ELR (cell line): ENCODE measurements at places on chromosomes 11 and 22.

- no peak for DNase-seq
Observed at GRCh38 chr11:93166862-93167261, 30.9 kb downstream of the SLC36A4 start.

DNA sequence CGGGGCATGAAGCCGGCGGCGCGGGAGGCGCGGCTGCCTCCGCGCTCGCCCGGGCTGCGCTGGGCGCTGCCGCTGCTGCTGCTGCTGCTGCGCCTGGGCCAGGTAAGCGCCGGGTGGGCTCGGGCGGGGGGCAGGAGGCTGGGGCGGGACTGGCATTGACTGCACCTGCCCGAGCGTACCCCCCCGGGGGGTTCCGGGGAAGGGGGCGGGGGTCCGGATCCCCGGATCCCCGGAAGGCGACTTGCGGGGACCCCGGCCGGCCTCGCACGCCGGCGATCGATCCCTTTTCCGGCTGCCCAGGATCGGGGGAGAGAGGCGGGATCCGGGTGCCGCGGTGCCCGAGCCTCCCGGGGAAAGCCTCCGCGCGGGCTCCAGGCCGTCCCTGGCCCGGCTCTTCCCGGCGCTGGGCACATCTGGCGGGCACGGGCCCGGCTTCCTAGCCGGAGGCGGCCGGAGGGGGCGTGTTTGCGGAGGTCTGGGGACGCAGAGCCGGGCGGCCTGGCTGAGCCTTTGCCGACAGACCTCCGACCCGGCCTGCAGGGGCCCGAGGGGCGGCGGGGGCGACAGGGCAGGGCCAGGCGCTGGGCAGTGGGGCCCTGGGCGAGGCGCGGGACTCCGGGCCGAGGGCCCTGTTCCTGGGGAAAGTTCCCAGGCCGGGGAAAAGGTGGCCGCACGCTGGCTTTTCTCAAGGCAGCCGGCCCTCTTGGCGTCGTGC, 705 bp downstream of the PTPRJ start:
- DNase-seq = peak; percentile 72

DNA sequence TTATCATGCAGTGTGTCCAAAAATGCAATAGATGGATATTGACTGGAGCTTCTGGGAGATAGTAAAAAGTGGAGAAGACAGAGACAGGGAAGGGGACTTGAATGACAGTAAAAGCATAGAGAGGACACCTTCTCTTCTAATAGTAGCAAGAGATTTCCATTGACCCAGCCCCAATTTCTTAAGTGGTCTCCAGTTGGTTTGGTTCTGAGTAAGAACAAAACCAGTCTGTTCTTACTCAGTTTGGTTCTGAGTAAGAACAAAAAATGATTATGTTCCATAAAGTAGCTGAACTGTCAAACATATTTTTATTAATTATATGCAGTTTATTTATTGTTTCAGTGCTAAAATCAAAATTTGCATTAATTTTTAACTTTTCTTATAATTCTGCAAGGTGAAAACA, 316.8 kb upstream of the MPPED2 start:
- DNase-seq = no peak

- DNase-seq = no peak
Observed at GRCh38 chr11:67397986-67398660, 3.5 kb downstream of the PPP1CA start.

DNA sequence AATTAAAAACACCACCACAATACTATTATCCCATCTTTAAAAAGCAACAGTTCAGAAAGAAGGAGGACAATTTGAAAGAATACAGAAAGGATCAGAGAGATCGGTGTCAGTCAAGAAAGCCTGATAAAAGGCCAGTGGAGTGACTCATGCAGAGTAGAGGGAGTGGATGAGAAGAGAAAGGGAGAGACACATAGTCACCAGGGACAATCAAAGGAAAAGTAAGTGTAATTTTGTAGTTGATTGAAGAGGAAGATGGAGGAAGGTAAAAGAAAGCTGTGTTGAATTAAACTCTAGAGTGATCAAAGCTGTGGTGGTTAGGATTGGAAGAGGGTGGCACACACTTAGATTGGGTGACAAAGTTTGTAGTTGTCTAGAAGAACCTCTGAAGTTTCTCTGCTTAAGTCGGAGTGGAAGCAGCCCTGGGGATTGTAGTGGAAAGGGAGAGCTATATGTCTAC, 14.1 kb downstream of the SPECC1L start:
- DNase-seq = peak; percentile 66

GRCh38 chr11:22193348-22194051, 615 bp downstream of the ANO5 start:
- DNase-seq = no peak

- DNase-seq = no peak
Observed at GRCh38 chr11:46513934-46514342, 79.9 kb downstream of the AMBRA1 start.

- no peak for DNase-seq
Observed at GRCh38 chr11:66467756-66468155, 1.1 kb downstream of the PELI3 start.

DNA sequence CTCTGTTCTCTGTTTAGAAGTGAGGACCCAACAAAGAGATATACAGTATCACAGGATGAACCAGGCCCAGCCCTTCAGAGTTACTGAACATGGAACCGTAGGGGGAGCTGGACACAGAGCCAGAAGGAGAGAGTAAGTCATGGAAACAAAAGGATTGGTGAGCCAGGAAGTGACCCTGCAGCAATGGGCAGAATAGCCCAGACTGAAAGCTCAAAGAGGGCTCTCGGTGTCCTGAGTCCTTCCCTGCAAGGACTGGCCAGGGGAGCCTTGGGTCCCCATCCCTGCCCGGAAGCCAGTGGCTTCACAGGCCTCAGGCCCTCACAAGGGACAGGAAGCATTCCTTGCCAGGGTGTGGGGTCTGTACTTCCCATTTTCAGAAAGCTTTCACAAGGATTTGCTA, 150.6 kb downstream of the SPATA19 start:
- DNase-seq = no peak

GRCh38 chr11:71425409-71425808, 22.8 kb downstream of the DHCR7 start:
- peak; percentile 5 for DNase-seq

DNA sequence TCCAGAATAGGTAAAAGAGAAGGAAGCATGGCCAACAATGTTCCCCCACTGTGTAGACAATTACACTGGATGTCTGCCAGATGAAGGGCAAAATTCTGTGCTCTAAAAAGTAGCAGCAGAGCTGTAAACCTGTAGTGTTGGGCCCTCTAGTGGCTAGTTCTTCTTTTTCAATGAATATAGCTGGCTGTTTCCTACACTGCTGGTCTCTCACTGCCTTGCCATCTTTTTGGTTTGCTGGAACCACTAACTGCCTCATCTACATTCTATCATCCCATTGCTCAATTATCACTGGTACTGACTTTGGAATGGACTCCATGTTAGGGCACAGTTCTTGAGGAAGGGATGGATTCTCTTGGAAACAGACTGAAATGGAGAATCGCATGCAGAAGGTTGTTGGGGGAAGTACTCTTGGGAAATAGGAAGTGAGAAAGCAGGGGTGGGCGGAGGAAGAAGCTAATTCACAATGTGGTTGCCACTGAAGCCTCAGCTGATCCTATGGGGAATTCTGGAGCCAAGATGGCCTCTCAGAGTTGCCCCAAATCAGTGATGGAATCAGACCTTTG, 17.9 kb downstream of the KCNE3 start:
- peak; percentile 87 for DNase-seq

DNA sequence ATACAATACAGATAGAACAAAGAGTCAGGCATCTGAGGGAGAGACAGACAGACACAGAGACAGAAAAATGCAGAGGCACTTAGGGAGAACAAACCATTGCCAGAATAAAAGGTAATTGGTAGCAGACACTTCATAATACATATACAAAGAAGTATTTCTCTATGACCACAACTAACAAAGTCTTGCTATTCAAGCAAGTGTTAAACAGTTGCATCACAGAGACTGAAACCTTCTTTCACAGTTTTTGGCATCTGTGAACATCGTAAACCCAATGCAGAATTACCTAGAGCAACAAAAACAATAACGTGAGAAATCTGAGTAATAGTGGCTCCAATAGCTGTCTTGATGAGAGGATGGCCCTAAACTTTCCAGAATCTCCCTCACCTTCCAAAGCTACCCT, 116.4 kb downstream of the BLID start:
- no peak for DNase-seq

- no peak for DNase-seq
Observed at GRCh38 chr11:117551761-117552343, 224.2 kb downstream of the CEP164 start.

GRCh38 chr11:76208438-76209374, 2.4 kb upstream of the WNT11 start:
- DNase-seq = peak; percentile 69

DNA sequence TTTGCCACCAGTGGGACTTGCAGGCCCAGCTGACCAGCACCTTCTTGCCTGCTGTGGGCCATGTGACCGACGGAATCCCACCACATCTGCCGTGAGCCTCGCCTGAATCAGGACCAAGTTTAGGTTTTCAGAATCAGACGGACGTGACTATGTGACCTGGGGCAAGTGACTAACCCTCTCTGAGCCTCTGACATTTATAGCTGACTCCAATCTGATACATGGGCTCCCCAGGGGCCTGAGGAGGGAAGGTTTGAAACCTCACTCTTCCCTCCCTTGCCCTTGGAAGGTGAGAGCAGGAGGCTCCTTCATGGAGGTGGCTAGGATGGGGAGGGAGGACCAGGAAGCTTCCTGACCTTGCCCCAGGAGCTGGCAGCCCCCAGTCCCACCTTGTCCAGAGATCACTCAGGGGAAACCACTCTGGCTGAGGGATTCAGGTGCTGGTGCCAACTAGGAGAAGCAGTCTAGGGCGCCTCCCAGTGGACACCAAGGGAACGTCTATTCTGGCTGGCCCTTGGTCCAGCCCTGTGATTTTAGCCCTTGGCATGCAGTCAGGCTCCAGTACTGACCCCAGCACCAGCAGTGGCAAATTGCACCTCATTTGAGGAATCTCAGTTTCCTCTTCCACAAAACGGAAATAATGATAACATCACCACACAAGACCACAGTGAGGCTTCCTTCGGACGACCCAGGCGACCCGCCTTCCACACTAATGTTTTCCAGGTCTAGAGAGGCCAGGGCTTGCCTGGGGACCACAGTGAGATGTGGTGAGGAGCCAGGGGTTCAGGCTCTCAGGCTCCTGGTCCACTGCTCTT, 47.2 kb upstream of the SYT7 start:
- peak; percentile 79 for DNase-seq

DNA sequence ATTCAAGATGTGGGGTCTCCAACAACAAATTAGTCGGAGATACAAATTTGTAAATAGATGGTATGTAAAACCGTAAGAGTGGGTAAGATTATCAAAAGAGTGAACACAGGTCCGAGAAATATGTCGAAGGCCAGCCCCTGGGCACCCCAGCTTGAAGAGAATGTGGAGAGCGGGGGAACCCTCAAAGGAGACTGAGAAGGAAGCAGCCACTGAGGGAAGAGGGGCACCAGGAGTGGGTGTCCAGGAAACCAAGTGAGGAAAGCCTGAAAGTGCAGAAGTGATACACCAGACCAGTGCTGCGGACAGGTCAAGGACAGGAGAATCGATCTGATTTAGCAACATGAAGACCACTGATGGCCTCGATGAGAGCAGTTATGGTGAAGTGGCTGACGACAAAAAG, 14.4 kb downstream of the APOL5 start:
- DNase-seq = no peak
